Activated CD4-positive, alpha-beta T cell treated with anti-CD3 and anti-CD28 coated beads for 24 hours (primary cell): ENCODE measurements at places on chromosomes 3 and 15.
A peak's percentile ranks its signal among the peaks of the same experiment; 100 is the strongest.

DNA sequence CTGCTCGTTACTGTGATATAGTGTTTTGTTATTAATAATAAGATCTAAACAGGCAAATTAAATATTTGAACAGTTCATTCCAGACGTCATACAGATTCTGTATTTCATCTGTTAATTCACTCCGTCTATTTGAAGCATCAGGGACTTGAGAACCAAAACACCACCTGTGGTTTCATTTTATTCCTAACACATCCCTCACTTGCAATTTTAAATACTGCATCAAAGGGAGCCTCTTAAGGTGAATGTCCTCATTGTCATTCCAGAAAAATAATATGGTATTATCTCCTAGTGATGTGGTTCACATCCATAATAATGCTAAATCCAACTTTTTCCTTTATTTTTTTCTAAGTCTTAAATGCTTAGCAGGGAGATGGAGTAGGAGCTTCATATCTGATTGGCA, 1390.9 kb upstream of the CADM2 start:
- DNase-seq = no peak

DNA sequence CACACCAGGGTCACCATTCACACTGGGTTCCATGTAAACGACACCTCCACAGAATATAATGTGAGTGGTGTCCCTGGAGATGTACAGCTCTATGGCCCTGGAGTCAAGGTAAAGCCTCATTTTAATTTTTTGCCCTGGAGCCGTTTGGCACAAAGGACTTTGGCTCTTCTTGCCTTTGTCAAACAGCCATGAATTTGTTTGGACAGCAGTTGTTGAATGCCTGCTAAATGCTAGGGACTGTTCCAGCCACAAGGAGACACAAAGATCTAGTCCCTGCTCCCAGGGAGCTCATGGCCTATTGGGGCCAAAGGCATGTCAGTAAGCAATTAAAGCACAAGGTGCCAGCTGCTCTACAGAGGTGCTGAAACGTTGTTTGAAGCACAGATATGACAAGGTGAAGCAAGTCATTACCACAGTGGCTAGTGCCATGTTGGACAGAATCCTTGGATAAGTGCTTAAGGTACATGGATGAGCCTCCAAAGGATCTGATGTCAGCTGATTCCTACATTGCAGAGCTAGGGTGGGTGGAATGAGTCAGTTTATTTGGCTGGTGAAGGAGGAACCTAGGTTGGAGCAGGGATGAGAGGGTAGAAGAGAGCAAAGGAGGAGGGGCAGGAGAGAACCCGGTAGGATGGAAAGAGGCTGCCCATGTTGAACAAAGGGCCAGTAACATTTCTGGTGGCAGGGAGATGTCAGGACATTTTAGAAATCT, 171.9 kb upstream of the CTDSPL start:
- DNase-seq = no peak

DNA sequence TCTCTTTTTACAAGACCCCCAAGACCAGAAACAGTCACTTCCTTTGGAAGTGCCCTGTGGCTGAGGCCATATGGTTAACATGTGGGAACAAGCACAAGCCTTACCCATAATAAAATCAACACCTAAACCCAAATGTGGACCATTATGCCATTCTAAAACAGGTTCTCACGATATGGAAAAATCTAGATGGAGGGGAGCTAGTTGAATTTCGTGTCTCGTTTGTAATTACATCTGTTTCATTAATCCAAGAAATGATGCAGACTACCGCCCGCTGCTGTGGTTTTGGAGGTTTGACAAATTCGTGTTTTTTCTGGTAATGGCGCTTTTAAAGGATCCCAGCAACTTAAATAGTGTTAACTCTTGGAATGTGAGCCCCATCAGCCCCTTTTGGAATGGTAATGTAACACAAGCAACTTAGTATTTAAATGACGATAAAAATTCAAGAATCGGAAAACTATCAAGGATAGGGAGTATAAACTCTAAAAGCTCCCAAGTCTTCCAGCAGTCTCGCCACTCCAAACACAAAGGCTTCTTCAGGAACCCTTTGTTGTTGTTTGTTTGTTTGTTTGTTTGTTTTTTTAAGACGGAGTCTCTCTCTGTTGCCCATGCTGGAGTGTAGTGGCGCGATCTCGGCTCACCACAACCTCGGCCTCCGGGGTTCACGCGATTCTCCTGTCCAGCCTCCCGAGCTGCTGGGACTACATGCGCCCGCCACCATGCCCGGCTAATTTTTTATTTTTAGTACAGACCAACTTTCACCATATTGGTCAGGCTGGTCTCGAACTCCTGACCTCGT, 1.1 kb downstream of the CNBP start:
- DNase-seq = no peak

- peak; percentile 88 for DNase-seq
These were observed at the start of gene EHD4 for GRCh38 chr15:41972253-41973242. TSS of gene EHD4 (minus strand) at chr15:41972557. CDS start at chr15:41972494, 63 bp downstream.

- DNase-seq = no peak
These were observed 1.4 kb downstream of the GYG1 start for GRCh38 chr3:148992635-148993255.

GRCh38 chr3:154889227-154889634, 190.9 kb upstream of the MME start:
- DNase-seq = no peak

DNA sequence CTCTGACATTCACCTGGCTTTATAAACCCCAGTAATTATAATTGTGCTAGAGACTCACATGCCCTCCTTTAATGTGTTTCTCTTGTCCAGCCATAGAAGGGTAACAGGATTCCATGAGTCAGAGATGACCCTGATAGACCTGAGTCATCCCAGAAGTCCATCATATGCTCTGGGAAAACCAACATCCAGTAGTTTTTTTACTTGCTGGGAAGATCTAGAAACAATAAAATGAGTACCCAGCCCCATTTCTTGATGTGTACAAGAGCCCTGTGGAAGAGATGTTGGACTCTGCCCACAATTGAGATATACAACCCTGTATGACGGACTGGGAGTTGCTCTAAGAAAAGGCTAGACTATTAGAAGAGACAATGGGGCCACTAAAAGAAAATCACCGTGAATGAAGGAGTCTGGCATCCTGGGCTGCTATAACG, 22.4 kb upstream of the THUMPD3 start:
- DNase-seq = no peak

DNA sequence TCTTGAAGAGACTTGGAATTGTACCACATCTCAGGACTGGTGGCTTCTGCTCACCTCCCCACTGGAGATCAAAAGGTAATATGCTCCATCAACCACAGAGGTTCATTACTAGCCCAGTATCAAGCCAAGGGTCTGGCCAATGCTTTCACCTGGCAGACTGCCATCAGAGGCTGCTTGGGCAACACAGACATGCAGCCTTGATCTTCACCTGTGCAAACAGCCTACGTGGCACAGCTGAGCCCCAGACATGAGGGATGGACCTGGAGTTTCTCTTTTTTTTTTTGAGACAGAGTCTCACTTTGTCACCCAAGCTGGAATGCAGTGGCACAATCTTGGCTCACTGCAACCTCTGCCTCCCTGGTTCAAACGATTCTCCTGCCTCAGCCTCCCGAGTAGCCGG, 105.6 kb upstream of the HES1 start:
- no peak for DNase-seq

DNA sequence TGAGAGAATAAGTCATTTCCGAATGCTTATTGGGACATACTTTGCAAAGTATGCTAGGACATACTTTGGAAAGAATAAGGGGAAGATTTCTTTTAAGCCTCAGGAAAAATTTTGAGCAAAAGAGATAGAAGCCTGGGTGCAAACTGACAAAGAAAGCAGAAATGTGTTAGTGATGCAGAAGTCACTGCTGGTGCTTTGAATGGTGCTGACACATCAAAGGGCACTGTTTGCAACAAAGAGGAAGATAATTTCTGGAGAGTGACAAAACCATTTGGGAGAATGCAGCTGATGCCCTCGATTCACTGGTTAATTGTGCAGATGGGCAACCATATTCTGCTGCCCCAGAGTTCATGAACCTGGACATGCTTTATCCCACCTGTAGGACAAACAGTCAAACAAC, 11.0 kb upstream of the RAP2B start:
- DNase-seq = no peak

DNA sequence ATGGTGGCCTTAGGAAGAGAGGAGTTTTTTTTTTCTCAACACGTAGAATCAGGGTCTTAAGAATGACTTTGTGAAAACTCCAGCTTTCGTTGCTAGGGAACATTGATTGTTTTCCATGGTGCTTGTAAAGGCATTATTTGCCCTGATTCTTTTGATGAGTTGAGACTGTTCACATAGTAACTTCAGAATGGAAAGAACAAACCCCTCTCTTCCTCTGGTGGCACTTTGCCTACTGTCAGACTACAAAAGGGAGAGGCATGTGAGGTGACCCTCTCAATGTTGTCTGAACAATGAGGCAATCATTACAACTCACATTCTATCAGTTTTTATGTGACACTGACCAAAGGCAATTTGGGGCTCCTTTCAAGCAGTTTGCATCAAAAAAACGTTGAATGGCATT, 477.8 kb downstream of the FGF12 start:
- no peak for DNase-seq

DNA sequence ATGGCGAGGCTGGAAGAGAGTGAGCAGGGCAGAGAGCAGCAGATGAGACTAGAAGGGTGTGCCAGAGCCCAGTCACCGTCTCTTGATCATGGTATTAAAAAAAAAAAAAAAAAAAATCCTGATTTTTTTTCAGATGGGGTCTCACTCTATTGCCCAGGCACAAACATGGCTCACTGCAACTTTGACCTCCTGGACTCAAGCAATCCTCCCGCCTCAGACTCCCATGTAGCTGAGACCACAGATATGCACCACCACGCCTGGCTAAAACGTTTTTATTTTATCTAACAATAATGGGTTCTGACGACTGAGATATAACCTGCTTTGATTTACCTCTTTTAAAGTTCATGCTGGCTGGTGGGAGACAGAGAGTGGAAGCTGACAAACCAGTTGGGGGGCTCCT, 4.0 kb downstream of the GNB4 start:
- DNase-seq = no peak

GRCh38 chr3:194682694-194683310, 2.9 kb upstream of the FAM43A start:
- DNase-seq = peak; percentile 55

DNA sequence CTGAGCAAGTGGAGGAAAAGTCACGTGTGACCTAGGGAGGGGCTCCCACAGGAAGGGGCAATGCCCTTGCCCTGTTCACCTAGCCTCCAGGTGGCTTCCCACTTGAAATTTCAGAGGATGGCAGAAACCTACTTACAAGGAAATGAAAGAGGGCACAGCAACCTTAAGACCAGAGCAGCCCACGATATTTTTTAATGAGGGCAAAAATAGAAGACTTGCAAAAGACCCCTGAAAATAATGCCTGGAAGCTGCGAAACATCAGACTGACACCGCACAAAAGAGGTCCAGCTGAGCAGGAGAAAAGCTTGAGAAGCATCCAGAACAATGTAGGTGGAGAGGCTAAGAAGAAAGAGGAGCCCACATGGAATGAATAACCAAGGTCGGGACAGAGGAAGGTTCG, 66.1 kb downstream of the KLF15 start:
- no peak for DNase-seq

- DNase-seq = no peak
These were observed 333.5 kb upstream of the NR2E3 start for GRCh38 chr15:71476823-71477222.

DNA sequence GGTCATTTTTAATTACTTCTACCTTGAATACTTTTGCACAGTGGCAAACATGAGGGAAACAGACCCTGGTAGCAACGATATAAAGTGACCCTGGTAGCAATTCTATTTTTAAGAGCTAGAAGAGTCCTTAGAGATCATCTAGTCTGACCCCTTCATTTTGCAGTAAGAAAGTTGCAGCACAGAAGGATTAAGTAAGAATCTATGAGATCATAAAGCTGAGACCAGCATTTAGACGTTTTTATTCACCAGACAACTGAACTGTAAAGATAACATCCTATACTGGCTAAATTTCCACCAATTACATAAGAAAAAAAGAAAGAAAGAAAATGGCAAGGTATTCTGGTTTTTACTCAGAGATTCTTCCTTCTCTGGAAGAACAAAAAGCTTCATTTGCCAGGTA, 49.9 kb downstream of the LRRFIP2 start:
- no peak for DNase-seq

DNA sequence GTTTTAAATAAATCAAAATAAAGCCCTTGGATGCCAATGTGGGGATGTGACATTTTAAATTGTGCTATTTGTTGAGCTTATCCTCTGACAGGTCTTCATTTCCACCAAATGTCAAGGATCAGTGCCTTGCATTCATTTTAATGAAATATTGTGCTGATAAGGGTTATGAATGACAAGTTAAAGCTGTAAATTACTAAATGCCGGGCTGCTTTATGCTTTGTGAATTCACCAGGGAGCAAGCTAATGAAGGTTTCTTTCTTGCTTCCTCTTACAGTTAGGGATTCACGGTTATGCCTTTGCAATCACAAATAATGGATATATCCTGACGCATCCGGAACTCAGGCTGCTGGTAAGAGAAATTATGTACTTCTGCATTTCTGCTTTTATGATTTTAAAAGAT, 81.7 kb downstream of the LRTM1 start:
- no peak for DNase-seq

- no peak for DNase-seq
These were observed 25.2 kb downstream of the NR2F2 start for GRCh38 chr15:96355568-96356187.

- no peak for DNase-seq
These were observed 472 bp downstream of the CHST14 start for GRCh38 chr15:40471105-40471807.

DNA sequence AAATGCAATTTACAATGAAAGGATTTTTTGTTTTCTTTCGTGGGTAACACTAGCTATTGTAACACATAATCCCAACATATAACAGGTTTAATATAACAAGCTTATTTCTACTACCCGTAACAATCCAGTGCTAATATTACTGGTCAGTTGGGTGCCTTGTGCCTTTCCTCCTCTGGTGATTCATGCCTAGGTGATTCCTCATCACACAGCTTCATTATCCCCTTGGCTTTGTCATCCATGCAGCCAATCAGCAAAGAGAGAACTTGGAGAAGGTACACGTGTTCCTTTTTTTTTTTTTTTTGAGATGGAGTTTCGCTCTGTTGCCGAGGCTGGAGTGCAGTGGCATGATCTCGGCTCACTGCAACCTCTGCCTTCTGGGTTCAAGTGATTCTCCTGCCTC, 30.7 kb downstream of the CHST14 start:
- no peak for DNase-seq

DNA sequence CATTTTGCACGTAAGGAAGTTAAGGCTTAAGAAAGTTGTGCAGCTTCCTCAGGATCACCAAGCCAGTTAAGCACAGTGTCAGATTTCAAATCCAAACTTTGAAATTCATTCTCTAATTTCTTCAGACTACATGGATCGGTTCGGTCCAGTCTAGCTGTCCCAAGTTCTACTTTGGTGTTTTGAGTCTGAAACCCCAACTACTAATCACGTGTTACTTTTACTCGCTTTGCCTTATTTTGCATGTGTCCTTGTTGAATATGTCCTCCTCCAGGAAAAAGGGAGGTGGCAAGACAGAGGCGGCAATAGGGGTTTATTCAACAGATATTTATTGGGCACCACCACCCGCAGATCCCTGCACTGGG, 522 bp upstream of the GXYLT2 start:
- no peak for DNase-seq

- no peak for DNase-seq
These were observed 18.8 kb downstream of the SETD5 start for GRCh38 chr3:9416139-9416780.

- no peak for DNase-seq
These were observed 7.1 kb downstream of the THBS1 start for GRCh38 chr15:39587731-39588530.

- no peak for DNase-seq
These were observed 806.9 kb downstream of the GRM7 start for GRCh38 chr3:7667774-7668173.

GRCh38 chr3:148840451-148840850, 12.8 kb downstream of the CPB1 start:
- DNase-seq = no peak

- no peak for DNase-seq
These were observed 215.3 kb downstream of the ROBO2 start for GRCh38 chr3:77254967-77255831.
